Fibroblast of upper back skin (primary cell): ENCODE measurements at places on chromosomes 1 and 21.
A peak's percentile ranks its signal among the peaks of the same experiment; 100 is the strongest.

- DNase-seq = peak; percentile 7
Measured at GRCh38 chr1:183417772-183418491, at the start of gene NMNAT2. TSS of gene NMNAT2 (minus strand) at chr1:183418380. CDS start at chr1:183418267, 113 bp downstream.

DNA sequence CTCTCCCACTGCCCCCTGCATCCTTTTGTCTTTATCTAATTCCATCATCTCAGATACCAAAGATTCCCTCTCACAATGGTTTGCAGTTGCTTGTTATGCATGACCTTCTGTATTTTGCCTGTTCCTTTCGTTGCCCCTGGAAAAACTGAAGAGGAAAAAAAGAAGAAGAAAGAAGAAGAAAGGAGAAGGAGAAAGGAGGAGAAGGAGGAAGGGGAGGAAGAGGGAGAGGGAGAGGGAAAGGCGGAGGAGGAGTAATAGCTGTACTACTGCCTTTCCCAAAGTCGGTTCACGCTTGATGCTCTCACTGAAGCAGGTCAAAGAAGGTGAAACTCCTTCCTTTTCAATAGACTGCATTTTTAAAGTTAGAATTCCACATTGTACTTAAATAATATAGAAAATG is 513.8 kb downstream of the PTPRC start:
- no peak for DNase-seq

DNA sequence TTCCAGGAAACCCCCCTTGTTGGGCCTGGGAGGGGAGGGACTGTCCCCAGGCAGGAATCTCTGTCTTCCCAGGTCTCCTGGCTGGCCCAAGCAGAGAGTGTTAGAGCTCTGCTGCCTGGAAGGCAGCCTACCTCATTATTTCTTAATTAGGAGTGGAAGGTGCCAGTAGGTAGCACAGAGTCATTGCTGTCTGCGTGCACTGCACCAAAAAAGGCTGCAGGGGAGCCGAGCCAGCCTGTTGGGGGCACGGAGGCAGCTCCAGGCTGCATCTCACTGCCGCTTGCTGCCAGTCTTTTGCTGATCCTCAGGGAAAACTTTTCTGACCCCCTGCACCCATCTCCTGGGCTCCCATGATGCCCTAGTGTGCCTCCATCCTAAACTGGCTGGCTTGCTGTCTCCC is 58.1 kb downstream of the LRRN2 start:
- DNase-seq = no peak

DNA sequence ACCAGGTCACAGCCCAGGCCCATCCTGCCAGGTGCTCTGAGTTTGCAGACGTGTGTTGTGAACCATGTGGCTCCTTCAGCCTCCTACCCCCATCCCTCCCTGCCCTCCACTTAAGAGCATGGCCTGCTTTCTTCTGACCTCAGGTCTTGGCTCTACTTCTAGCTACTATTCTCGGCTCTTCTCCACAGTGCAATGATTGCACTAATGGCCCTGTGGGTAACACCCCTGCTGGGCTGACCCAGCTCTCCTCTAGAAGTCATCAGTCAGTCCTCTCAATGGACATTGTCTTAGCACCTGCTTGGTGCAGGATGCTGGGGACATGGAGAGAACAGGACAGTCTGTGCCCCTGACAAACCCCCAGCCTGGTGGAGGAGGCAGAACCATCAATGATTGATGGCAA is 22.2 kb upstream of the IFFO2 start:
- no peak for DNase-seq

- no peak for DNase-seq
Measured at GRCh38 chr1:184892116-184892515, 82.2 kb downstream of the NIBAN1 start.

- DNase-seq = no peak
Measured at GRCh38 chr1:164578479-164579200, 19.7 kb downstream of the PBX1 start.

DNA sequence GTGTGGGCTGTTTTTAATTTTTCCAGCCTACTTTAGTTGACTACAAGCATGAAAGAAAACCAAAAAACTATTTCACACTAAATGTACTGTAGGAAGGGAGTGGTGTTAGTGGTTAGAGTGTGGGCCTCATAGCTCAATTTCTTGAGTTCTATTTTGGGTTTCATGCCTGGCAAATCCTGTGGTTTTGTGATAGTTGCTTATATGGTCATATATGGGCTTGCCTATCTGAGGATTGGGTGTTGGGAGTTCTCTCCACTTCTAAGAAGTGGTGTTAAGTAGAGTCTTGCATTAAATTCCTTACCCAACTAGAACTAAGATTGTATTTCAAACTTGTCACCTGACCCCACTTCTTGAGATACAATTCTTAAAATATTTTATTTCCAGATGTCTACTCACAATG is 37.8 kb upstream of the COL11A1 start:
- DNase-seq = peak; percentile 79

DNA sequence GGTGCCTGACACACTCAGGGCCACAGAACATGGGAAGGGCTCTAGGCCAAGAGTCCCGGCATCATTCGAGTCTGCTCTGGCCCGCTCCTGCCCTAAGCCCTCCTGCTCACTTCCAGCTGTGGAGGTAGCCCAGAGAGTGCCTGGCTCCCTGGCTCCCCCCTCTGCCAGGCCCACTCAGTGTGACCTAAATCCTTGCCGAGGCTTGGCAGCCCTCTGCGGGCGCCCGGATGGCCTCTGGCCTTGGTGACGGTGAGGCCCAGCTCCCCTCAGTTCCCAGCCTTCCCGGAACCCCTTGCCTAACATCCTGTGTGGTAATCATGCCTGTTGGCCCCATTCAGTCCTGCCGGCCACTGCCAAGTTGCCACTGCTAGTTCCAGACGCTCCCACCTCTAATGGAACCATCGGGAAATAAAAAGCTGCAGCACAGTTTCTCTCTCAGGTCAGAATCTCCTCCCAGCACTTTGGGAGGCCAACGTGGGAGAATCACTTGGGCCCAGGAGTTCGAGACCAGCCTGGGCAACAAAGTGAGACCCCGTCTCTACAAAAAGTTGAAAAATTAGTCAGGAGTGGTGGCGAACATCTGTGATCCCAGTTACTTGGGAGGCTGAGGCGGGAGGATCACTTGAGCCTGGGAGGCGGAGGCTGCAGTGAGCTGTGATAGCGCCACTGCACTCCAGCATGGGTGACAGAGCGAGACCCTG is 1.2 kb upstream of the H6PD start:
- DNase-seq = peak; percentile 22

- DNase-seq = no peak
Measured at GRCh38 chr1:180157576-180158057, 2.9 kb downstream of the QSOX1 start.

GRCh38 chr1:3531928-3532327 is 77.5 kb downstream of the ARHGEF16 start:
- DNase-seq = no peak

DNA sequence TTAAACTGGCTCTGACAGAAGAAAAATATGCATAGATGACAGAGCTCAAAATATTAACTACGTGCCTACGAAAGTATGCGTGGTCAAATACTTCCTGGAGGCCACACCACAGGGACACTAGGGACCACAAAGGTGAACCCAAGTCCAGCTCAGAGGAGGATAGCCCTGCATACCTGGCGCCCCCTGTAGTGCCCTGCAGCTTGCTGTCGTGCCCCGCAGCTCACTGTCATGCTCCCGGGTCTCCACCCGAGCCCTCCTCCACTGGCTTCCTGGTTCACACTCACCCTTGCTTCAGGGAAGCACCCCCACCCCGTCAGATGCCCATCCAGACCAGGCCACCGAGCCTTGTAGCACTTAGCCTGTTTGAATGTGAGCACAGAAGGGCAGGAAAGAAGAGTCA is 16.7 kb upstream of the NADK start:
- DNase-seq = no peak

GRCh38 chr1:184253921-184254320 is 132.9 kb upstream of the C1orf21 start:
- DNase-seq = no peak

DNA sequence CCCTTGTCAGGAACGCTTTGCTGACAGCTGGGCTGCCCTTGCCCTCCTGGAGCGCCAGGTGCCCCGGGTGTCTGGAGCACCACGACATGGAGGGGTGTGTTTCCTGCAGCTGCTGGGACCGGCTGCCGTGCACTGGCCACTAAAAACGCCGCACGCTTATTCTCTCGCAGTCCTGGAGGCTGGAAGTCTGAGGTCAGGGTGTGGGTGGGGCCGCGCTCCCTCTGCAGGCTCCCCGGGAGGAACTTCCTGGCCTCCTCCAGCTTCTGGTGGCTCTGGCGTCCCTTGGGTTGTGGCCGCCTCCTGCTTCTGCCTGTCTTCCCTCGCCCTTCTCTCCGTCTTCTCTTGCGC is 28.0 kb upstream of the PLCH2 start:
- DNase-seq = no peak

- peak; percentile 96 for DNase-seq
Measured at GRCh38 chr21:17848228-17848627, 29.1 kb upstream of the C21orf91 start.

DNA sequence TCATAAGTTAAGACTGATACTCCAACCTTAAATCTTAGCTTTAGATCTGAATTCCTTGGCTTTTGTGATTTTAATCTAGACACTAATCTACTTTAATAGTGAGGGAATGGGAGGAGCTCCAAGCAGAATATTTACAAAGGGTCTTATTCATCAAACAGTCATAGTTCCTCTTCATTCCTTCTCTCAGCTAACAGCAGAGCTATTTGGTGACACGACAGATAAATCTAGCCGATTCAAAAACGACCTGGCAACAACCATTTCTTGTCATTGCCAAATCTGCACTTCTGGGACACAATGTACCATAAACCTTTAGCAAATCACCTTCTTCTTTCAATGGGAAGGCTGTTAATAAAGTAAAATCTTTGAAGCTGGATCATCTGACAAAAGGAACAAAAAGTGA is 52.8 kb upstream of the FOXD3 start:
- DNase-seq = no peak

GRCh38 chr1:94863297-94863911 is 43.2 kb downstream of the SLC44A3 start:
- peak; percentile 83 for DNase-seq

GRCh38 chr21:35658242-35658641 is 402.1 kb downstream of the SETD4 start:
- DNase-seq = peak; percentile 94

DNA sequence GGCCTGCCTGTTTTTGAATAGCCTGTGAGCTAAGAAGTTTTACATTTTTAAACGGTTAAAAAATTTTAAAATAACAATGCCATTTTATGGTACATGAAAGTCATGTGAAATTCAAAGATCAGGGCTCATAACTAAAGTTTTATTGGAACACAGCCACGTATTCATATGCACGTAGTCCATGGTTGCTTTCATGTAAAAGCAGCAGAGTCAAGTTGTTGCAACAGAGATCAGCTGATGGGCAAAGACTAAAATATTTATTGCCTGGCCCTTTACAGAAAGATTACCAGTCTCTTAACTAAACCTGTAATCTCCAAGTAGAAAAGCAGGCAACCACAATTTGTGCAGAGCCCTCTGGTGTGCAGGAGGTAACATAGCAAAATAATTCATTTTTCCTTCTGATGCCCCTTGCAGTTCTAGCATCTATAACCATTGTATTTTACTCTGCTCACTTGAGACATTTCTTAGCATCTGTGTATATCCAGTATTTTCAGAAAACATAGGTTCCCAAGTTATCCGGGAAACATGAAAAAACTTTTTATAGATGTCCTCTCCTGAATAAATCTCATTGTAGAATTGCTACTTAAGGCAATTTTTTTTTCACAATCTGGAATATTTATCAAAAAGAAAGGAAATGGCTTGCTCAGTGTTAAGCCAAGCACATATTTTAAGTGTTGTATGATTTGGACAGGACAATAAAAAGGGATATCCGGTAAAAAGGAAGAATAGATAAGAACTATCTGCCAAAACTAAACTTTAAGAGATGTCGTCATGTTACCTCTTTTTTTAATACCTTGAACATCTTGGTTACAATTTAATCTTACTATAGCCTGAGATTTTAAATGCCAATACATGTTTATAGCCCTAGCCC is 430.8 kb downstream of the PLPP3 start:
- no peak for DNase-seq

DNA sequence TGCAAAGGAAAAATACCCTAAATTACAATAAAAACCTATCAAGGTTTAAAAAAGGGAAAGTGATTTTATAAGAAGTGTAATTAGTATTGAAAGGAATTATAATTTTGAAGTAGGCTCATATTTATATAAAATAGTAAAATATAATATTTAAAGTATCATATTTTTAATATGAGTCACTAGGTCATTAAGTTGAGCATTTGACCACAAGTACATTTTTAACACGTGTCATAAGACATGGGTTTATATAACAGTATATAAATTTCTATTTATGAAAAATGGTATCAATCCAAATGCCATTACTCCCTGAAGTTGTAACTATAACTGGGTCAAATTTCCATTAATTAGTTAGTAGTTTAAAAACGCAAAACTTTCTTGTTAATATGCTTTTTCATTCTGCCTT is 365.9 kb downstream of the COL11A1 start:
- DNase-seq = peak; percentile 15

DNA sequence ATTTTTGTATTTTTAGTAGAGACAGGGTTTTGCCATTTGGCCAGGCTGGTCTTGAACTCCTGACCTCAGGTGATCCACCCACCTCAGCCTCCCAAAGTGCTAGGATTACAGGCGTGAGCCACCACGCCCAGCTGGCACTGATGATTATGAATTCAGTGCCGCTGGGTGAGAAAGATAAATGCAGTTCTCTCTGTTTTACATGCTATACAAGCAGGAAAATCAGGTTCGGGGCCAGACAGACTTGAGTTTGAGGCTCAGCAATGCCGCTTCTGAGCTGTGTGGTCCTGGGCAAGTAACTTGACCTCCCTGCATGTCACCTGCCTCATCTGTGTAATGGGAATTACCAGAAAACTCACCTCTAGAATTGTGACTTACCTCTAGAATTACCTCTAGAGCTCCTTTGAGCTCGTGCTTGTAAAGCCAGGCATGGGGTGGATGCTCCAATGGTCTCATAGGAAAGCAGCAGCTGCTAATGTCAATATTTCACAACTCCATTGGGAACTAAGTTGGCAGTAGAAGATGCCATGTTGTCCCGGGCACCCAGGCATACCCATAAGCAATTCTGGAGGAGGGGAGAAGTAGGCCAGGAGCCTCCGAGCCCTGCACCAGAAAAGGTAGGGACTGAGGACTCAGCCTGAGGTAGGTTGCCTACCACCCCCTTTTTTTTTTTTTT is 119.8 kb upstream of the SLC25A33 start:
- DNase-seq = no peak

DNA sequence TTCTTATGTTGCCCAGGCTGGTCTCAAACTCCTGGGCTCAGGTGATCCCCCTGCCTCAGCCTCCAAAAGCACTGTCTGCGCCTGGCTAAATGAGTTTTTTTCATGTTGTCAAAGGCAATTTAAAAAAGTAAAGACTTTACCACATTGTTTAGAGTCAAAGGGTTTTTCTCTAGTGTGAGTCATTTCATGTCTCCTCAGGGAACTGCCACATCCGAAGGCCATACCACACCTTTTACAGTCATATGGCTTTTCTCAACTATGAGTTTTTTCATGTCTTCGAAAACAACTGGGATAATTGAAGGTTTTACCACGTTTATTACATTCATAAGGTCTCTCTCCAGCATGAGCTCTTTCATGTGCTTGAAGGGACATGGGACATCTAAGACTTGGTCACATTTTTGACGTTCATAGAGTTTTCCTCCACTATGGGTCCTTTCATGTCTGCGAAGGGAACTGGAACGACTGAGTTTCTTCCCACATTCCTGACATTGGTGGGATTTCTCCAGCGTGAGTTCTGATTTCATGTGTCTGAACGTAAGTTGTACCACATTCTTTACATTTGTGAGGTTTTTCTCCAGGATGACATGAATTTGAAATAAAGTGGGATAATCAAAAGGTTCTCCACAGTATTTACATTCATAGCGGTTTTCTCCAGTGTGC is 65.6 kb downstream of the UCHL5 start:
- DNase-seq = peak; percentile 32
